ENCODE measurements at places on chromosomes 2 and 18.

DNA sequence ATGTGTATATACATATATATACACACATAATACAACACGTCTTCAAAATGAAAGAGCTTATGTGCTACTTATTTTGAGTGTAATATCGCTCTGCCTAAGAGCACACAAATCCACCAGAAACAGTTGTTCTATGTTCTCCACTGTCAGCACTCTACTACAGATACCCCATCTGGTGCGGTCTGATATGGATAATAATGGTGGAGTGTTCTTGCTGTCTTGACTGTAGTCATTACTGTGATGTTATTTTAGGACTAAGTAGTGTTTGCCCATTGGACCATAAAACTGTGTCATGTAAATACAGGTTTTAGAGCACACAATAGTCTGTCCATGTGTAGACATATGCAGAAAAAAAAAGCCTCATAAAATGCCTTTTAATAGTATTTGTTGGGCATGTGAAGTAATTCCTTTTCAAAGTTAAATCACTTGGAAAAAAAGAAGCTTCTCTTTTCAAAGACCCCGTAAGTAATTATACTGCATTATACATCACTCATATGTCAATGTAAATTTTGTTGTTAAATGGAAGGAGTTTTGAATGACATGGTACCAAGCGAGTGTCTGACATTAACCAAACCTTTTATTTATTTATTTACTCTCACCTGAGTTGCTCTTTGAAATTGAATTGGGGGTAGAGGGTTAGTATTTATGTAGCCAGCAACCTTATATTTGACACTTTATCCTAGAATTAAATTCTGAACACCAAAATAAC, 1249.2 kb upstream of the ZEB2 start:
- no peak for DNase-seq

- DNase-seq, result no peak
Measured at GRCh38 chr18:62730941-62731340, 15.6 kb downstream of the PHLPP1 start.

GRCh38 chr2:225337183-225337582, 62.3 kb upstream of the NYAP2 start:
- peak; percentile 30 for DNase-seq

GRCh38 chr2:202152104-202152715, 79.2 kb downstream of the KIAA2012 start:
- no peak for DNase-seq

- DNase-seq, result no peak
Measured at GRCh38 chr18:33010149-33010548, 237.3 kb upstream of the KLHL14 start.

DNA sequence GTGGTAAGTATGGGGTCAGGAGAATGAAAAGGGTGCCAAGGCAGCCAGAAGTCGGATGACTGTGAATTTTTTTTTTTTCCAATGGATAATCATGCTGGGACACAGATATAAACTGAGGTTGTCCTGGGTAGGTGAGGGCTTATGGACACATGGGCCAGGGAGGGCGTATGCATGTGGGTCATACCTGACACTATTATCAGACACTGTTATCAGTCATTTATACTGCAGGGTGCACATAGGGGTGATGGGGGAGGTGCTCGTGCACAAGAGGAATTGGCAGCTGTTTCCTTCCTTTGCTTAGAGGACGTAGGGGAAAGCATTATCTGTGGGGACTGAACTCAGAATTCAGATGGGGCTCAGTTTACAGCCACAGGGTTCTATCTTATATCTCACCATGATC, 10.1 kb downstream of the CTIF start:
- DNase-seq, result no peak

- DNase-seq, result no peak
Measured at GRCh38 chr18:76323891-76324290, 171.2 kb downstream of the ZNF516 start.

GRCh38 chr2:109417701-109418335, 195.9 kb downstream of the SEPTIN10 start:
- no peak for DNase-seq

GRCh38 chr2:11236335-11236734, 81.1 kb downstream of the SLC66A3 start:
- no peak for DNase-seq

DNA sequence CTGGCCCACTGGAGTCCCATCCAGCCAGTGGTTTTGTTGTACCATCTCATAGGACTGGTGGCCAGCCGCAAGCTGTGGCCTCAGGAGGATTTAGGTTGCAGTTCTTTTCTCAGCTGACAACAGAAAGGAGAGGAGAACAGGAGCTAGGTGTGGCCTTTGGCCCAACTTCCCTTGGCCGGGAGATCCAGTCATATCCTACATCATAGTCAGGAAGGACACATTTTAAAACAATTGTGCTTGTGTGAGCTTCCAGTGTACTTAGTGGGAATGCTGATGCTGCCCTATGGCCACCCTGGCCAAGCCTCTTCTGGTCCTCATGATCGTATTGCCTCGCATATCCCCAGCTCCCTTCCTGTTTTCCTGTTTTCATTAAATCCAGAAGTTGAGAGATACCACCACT, 98.1 kb downstream of the WDSUB1 start:
- DNase-seq, result no peak

GRCh38 chr2:171345971-171346722, 87.6 kb downstream of the METTL8 start:
- DNase-seq, result no peak

GRCh38 chr2:5464657-5465056, 227.5 kb upstream of the SOX11 start:
- no peak for DNase-seq

DNA sequence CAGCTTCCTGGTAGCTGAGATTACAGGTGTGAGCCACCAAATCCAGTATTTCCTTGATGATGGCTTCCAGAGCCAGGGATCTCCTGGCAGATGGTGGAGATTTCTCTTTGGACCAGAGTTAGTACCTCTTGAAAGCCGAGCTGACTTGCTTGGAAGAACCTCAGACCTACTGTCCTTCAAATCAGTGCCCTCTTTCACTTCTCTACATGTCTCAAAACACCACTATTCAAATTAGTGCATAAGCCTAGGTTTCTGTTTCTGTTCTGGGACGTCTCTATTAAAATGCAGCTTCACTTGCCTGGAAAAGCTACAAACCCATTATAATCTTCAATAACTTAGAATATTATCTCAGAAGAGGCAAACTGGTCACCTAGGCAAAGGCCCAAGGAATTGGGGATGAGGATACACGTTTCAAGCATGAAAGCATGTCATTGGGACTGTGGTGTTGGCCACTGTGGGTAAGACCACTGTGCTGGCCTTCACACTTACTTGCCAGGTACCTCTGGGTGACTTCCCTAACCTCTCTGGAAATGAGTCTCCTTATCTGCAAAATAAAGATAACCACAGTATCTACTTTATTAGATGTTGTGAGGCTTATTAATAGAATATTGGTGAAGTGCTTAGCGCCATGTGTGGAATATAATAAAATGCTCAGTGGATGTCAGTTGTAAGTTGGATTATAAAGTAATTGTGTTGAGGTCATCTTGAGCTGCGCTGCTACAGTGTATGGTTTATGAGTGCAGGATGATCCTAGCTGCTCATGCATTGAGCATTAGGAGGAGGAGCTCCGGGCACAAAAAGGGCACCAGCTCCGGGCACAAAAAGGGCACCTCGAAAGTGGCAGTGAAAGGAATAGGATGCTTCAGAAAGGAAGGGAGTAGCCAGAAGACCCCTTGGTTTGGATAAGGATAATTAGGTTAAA, 84.5 kb downstream of the DOCK10 start:
- no peak for DNase-seq

GRCh38 chr2:80335411-80335810, 30.9 kb upstream of the LRRTM1 start:
- no peak for DNase-seq

- no peak for DNase-seq
Measured at GRCh38 chr2:10004836-10005235, 38.5 kb upstream of the KLF11 start.

GRCh38 chr2:38650717-38651116, 15.2 kb upstream of the GALM start:
- DNase-seq, result no peak

GRCh38 chr2:212797484-212798205, 259.0 kb upstream of the ERBB4 start:
- no peak for DNase-seq

GRCh38 chr18:48820483-48821250, 130.1 kb downstream of the SMAD7 start:
- no peak for DNase-seq

DNA sequence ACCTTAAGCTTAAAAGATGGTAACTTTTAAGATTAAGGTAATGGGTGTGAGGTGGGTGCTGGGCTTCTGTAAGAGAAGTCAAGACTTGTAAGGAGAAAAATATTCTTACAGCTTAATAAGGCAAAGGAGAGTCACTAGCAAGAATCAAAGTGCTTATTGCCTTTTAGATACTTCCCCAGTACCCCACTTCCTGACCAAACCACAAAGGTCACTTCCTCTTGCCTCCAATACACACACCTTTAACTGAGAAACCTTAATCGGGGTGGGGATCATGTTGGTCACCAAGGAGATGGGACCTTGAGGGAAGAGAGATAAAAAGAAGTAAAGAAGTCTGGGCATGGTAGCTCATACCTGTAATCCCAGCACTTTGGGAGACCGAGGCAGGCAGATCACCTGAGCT, 10.6 kb upstream of the ATG16L1 start:
- no peak for DNase-seq

GRCh38 chr2:197138506-197138905, 172.1 kb downstream of the ANKRD44 start:
- no peak for DNase-seq

DNA sequence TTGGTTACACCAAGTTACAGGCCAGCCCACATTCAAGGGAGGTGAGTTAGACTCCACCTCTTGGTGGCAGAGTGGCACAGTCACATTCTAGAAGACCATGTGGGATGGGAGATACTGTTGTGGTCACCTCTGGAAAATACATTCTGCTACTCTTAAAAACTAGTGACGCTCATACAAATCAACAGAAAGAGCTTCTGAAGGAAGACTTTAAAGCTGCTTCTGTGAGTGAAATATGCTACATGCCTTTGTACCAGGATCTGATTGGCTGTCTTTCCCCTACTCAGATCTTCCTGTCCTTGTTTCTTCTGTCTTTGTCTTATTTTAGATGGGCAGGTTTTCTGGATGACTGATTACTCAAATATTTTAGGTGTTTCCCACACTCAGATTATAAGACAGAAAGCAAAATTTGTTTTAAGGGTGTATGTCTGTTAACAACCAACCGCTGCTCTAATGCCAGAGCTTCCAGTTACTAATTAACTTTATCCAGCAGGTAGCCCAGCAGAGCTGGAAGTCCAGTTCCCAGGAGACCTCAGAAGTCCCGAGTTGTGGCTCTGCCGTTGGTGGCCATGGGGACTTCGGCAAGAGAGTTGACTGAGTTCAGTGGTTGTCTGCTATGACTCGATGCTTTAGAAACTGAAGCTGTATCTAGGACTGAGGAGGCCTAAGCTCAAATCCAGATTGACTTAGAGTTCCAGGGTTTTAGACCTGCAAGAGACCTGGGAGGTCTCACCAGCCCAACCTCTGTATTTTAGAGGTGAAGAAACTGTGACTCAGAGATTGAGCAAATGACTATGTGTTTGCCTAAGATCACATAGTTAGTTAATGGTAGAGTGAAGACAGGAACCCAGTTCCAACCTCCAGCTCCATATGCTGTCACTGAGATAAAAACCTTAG, 7.4 kb downstream of the IL1R2 start:
- no peak for DNase-seq

GRCh38 chr2:118791483-118791882, 56.0 kb downstream of the EN1 start:
- DNase-seq, result no peak

DNA sequence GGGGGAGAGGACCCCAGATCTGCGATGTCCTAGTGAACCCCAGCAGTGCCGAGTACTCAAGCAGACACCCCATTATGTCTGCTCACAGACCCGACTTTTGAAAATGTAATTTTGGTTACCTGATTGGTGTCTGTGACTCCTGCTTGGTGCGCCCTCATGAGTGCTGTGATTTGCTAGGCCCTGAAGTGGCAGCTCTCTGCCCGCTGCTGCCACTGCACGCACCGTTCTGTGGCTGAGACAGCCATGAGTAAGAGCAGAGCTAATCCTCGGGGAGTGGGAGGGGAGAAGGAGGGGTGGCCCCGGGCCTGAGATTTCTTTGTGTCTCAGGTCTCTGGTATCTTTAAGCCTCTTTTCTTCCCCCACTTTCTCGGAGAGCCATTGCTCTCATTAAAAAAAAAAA, 18.2 kb downstream of the FHOD3 start:
- DNase-seq, result no peak

DNA sequence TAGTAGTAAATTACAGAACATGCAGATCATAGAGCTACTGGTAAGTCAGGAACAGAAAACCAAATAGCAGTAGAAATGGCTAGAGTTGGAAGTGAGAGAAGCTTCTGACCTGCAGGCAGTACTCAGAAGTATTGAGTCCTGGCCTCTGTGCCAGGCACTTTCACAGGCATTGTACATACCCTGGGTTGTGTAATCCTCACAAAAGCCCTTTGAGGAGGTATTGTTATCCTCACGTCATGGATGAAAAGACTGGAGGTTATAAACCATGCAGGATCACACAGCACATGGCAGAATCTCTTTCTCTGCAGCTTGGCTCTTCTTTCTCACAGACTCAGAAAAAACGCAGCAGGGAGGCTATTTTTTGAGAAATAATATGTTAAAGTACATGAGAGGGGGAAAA, 789.3 kb upstream of the FAM98A start:
- no peak for DNase-seq

DNA sequence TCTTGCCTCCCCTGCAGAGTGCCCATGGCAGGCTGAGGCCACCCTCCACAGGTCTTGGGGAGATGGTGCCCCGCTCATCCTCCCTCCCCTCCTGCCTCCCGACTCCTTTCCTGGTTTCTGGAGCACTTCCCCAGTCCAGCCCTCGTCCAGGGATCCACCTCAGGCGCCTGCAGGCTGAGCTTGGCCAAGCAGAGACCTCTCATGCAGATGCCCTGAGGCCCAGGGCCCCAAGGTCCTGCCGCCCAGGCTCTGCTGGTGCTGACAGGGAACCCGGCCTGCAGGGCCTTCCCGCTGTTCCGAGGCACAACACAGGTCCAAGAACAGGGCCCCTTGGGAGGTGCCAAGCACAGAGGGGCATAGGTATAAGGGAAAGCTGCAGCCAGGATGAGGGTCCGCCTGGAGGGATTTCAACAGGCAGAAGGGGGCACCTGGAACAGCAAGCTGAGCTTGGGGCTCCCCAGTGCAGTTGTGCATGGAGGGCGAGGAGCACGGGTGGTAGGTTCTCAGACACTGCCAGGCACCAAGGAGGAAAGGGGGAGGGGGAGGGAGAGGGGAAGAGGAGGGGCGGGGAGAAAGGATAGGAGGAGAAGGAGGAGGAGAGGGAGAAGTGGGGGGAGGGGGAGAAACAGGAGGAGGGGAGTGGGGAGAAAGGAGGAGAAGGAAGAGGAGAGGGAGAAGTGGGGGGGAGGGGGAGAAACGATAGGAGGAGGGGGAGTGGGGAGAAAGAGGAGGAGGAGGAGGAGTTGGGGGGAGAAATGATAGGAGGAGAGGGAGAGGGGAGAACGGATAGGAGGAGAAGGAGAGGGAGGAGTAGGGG, 1.2 kb upstream of the ANO7 start:
- DNase-seq, result no peak

DNA sequence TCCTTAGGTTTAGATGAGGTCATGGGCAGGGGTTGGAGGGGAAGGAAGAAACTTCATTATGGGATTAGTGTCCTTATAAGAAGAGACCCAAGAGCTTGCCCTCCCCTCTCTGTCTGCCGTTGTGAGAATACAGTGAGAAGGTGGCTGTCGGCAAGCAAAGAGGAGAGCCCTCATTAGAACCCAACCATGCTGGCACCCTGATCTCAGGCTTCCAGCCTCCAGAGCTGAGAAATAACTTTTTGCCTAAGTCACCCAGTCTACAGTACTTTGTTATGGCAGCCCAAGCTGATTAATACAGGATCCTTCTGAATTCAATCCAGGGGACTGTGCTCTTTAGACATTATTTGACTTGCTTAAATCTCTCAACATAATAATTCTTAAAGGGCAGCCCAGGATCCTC, 209.0 kb downstream of the RNF152 start:
- DNase-seq, result no peak
